CD14-positive monocyte (primary cell): ENCODE measurements at places on chromosomes 3 and 15.

- no peak for DNase-seq
Measured at GRCh38 chr15:89109238-89109637, 21.0 kb downstream of the ABHD2 start.

DNA sequence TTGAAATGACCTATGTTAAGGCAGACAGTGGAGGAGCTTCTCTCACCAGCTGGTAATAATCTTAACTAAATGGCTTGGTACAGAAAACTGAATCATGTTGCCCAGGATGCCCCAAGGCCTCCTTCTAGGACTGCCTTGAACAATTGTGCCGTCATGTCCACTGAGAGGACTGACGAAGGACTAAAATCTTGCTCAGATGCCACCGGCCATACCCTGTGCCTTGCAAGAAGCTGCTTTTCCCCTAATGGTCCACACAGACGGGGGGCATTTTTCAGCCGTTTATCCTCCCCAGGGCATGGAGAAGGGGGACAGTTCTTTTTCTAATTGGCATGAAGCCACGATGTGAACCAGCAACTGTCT is 1.8 kb upstream of the CP start:
- no peak for DNase-seq

- DNase-seq = no peak
Measured at GRCh38 chr15:22263738-22264137, 183.4 kb downstream of the OR4M2 start.

DNA sequence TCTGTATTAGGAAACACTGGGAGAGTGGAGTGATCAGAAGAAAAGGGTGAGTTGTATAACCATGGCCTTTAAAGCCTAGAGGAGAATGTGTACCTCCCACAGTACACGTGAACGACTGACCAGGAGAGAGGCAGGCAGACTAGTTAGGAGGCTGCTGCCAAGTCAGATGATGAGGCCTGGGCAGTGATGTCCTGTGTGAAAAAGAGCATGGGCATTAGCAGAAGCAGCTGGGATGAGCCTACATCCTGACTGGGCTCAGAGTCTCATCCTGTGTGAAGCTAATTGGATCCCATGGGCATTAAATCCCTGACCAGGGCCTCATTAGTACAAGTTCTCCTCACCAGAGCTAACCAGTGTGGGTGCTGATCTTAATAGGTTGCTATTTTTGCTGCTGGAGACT is 89.1 kb upstream of the SLC2A2 start:
- DNase-seq = no peak

DNA sequence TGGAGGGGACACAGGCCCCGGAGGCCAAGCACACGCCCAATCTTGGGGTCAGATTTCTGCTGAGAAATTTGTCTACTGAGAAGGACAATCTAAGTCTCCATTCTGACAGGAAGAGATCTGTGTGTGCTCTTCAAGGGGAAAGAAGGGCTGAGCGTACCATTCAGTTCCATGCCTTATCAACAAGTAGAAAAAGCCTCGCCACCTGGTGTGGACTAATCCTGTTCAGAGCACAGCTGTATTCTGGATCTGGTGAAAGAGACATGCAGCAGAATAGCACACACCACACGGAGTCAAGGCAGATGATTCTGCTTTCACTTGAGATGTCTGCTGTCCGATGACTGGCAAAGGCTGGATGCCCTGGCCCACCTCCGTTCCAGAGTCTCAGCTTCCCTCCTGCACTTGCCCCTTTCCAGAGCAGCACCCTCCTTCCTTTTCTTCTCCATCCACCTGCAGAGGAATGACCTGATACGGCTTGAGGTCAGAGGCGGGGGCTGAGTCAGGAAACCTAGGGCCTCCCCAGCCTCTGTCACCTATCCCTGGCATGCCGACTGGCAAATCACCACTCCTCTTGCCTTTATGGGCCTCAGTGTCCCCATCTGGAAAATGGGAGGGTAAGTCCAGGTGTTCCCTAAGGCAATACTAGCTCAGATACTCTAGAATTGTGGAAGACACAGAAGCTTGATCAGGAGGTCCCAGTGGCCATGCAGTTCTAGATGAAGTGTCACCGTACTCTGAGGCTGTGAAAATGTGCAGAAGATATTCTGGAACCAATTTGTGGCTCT is 36.9 kb upstream of the CTSH start:
- no peak for DNase-seq

GRCh38 chr3:153061938-153062528 is 100.0 kb upstream of the RAP2B start:
- no peak for DNase-seq

DNA sequence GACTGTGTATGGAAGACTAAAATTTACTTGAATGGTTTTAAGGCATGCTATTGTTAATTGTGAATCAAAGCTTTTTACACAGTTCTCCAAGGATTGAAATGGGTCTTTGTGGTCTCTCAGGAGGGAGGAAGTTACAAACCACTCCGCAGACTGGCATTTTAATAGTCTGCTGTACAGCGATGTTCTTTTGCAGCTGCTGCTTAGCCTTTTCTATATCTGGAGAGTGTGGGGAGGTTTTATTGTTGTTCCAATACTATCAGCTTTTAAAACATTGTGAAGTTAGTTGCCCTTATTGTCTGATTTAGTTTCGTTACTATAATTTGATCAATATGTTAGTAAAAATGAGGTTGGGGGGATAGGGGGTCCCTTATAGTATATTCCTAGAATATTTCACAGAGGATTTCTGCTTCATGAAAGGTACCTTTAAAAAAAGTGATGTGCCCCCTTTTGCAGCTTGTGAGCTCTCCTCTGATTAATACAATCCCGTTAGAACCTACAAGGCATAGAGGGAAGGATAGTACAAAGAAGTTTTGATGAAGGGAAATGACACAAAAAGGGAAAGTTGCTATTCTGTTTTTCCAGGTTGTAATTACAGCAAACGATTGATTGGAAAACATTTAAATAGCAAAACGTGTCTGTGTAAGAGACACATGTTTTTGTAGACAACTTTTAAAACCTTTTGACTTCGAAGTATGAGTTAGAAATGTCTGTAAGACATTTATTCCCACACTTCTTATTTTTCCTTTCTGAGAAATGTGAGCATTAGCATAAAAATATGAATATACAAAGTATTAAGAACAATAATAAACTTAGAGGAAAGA is 158.3 kb upstream of the CGNL1 start:
- no peak for DNase-seq

DNA sequence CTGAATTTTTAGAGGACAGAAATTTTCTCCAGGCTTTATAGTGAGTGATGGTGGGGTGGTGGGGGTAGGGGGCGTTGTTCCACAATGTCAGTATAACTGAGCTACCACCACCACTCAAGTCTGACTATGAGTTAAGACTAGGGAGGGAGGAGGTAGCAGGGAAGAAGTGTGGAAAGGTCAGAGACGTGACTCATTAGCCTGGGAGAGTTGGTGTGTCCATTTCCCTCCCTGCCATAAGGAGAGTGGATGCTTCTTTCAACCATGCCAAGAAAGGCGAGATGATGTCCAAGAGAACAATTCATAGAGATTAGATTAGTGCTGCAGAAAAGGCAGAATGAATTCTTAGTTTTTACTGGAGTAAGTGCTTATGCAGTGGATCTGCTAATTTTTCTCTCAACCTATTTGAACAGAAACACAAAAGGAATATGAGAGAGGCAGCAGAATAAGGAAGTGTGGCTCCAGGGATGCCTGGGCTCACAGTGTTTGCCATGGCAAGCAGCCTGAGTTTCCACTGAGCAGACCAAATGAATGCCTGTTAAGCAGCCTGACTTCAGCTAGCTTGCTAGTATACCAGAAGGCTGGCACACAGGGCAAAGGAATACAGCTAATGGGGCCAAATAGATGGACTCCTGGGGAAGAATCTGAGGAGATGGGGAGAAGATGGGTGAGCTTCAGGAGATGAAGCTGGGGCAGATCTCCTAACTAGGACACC is 708.9 kb downstream of the NTRK3 start:
- DNase-seq = no peak

GRCh38 chr15:78322243-78322642 is 17.9 kb upstream of the CRABP1 start:
- no peak for DNase-seq

DNA sequence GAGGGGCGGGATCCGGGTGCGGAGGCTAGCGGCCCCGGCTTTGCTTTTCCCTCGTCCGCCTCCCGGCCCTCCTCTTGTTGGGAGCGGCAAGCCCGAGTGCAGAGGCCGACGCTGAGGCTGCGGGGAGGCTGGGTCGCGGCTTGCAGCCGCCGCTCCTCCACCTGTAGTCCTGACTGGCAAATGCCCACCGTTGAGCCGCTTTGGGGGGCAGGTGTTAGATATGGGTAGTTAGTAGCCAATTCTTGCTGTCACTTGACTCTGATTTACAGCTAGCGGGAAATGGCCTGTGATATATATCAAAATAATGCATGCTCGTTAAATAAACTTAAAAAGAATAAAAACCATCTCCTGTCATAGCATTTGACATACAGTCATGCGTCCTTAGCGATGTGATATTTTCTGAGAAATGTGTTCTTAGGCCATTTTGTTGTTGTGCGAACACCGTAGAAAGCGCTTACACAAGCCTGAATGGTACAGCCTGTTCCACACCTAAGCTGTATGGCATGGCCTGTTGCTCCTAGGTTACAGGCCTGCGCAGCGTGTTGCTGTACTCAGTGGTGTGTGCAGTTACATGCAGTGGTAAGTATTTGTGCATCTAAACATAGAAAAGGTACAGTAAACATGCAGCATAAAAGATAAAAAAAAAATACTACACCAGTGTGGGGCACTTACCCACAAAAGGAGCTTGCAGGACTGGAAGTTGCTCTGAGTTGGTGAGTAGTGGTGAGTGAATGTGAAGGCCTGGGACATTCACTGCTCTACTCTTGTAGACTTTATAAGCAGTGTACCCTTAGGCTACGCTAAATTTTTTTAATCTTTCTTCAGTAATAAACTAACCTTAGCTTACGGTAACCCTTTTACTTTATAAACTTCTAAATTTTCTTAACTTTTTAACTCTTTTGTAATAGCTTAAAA is 873 bp downstream of the CAPN7 start:
- DNase-seq = no peak

GRCh38 chr15:81092559-81092902 is 41.5 kb upstream of the CFAP161 start:
- DNase-seq = no peak

- DNase-seq = no peak
Measured at GRCh38 chr3:18825665-18826064, 322.6 kb upstream of the KCNH8 start.

GRCh38 chr3:123188058-123188457 is 13.7 kb upstream of the SEC22A start:
- no peak for DNase-seq

- DNase-seq = no peak
Measured at GRCh38 chr15:62741106-62741505, 301.4 kb upstream of the TPM1 start.

DNA sequence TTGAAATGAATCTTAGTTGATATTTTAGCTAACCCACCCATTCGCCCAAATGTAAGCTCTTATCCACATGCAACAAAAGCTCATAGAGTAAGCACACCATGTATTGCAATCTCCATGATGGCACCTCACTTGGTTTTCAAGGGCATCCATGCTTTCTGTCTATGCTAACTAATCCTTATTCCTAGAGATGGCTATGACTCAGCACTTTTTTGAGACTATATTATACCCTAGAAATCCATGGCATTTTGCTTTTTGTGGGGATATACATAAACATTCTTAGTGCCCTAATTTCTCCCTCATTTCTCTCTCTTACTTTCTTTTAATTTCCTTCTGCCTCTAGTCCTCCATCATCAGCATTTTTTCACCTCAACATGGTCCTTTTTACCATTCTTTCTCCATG is 168.5 kb upstream of the STT3B start:
- no peak for DNase-seq

DNA sequence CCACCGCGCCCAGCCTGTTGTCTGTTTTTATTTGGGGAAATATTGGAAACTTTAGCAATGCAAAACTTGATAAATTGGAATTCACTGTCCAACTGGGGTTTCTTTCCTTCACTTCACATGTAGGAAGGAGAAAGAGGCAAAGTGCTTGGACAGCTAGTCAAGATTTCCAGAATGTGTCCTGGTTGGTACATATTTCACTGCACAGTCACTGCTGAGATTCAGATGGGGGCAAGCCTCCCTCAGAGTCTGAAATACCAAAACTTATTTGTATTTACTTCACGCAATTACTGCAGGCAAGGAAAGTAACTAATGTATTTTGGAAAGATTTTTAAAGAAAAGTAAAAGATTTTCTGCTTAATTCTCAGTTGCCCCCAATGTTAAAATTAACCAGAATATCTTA is 21.0 kb downstream of the LRRC31 start:
- DNase-seq = no peak

DNA sequence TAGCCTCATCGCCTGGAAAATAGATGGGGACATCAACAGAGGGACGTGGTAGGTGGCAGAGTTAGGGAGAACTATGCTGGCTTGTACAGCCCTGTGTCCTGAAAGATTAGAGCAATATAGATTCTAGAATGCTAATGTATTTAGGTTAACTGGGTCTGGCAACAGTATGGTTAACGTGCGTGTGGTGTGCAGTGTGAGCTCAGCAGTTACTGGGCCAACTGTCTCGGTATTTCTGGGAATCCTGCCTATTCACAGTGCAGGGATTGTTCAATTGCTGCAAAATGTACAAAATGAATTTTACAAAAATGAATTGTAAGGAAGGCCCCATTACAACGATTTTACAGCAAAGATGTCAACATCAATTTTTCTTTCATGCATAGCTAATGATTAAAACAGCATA is 20.6 kb downstream of the MEIS2 start:
- DNase-seq = no peak

DNA sequence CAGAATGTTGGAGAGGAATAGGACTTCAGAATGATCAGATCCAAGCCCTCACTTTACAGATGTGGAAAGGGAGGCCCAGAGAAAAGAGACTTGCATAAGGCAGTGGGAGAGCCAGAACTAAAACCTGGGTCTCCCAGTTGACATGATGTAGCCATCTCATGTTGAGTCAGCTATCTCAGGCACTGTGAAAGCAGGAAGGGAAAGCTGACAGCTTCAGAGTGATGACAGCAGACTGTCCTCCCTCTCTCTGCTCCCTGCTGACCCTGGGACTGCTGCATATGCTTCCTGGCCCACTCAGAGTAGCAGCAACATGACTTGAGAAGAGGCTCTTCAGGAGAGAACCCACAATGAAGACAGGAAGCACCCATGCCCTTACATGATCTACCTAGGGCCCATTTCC is 14.7 kb downstream of the FHIT start:
- DNase-seq = no peak

DNA sequence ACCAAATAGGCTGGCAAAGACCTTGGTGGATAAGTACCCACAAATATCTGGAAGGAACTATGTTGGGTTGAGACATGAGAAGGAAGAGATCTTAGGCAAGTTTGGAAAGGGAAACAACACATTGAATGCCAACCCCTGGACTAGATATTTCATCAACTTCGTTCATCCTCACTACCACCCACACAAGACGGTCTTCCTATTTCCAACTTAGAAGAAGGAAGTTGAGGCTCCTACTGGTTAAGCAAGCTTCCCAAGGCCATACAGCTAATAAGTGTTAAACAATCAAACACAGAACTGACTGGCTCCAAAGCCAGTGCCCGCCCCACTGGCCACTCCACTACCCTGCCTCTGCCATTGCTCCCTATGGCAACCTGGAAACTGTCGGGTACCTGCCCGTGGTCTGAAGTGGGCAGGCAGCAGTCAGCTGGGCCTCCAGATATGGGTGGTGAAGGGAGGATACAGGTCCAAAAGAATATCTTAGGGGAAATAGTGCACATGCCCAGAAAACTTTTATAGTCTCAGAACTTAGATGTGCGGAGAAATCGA is 94.9 kb downstream of the LIPC start:
- peak; percentile 94 for DNase-seq
